ENCODE measurements at places on chromosomes 11 and 22.

GRCh38 chr22:44736581-44737405 is 15.6 kb upstream of the ARHGAP8 start:
- DNase-seq = no peak

DNA sequence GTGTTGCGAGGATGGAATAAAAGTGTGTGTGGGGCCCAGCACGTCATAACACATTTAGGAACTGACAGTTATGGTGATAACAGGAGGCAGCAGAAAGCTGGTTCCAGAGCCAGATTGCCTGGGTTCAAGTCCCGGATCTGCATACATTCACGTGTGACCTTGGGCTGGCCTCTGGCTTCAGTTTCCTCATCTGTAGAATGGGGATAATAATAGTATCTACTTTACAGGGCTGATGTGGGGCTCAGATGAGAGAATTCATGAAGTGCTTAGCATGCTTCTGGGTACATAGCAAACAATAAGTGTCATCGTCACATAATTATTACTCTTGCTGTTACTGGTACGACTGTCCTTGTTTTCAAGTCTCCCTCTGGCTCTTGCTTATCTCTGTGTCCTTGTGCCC is 97.3 kb downstream of the KIAA1671 start:
- DNase-seq = no peak

GRCh38 chr11:102760344-102761035 is 19.9 kb downstream of the MMP10 start:
- DNase-seq = no peak

DNA sequence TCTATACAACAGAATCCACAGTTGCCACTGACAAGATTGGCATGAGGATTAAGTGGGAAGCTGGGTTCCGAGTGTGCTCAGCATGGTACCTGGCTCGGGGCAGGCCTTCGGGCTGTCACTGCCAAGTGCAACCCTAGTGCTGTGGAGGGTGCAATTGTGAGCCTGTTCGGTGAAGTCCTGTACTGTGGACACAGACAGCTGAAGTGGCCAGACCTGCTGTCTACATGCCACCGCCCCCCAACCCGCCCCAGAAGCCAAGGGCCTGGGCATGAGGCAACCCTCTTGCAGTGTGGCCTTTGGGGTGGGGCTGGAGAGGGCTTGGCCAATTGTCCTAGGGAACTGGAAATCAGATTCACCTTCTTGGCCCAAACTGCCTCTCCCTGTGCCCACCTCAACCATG is 15.6 kb upstream of the SHISAL1 start:
- no peak for DNase-seq

DNA sequence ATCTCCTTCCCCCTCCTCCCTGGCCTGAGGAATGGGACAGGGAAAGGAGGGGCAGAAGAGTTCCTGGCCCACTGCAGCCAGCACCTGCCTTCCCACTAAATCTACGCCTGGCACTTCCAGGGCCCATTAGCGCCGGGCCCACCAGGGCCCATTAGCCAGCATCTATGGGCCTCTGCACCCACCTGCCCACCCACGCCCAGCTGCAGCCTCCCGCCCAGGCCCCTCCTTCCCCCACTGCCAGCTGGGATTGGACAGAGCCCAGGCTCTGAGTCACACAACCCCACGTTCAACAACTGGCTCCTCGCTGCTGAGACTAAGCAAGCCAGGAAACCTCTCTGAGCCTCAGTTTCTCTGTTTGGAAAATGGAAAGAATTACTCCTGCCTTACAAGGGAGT is 48.7 kb downstream of the CYTH4 start:
- no peak for DNase-seq

DNA sequence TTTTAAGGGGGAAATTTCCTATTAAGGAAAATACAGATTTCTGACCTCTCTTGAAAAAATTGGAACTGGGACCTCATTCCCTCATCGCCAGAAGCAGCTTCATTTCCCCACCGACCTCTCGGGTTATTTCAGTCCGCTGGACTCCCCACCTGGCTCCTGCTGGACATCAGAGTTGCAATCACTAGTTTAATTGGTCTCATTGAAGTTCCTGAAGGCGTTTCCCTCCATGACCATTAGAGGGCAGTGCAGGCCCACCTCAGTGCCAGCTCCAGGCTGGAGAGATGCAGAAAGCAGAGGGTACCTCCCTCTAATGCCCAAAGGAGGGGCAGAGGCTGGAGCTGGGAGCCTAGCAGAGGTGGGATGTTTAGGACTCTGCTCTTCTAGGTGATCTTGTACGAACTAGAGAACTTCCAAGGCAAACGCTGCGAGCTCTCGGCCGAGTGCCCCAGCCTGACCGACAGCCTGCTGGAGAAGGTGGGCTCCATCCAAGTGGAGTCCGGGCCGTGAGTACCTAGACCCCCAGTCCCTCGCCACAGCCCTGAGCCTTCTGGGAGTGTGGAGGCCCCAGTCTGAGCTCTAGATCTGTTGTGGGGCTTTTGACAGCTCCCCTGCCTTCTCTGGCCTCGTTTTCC is 2.7 kb downstream of the CRYBB3 start:
- no peak for DNase-seq

DNA sequence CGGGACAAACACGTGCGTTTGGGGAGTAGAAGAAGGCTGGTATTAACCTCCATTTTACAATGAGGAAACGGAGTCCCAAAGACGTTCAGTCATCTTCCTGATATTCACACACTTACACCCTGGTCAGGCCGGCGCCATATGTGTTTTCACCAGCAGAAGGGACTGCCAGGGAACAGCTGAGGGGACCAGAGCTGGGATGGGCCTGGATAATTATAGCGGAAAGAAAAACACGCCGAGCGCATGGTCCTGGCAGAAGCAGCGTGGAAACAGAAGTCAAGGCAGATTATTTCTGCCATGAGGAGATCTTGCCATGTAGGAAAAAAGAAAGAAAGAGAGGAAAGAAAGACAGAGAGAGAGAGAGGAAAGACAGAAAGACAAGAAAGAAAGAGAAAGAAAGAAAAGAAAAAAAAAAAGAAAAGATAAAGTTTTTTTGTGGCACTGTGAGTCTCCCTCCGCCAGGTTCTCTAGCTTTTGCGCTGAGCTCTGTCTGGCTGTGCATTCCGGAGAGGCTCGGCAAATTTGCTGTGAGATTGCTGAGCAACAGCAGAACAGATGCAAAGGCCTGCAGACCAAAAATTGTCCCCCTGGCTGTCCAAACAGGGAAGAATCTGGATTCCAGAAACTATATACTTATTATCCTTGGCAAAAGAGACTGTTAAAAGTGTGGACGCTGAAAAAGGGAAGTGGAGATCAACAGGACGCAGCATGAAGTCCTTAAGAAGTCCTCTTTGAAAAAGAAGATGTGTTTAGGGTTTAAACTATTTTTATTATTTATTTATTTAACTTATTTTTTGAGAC is 1.3 kb upstream of the UCP2 start:
- DNase-seq = no peak

GRCh38 chr11:45384711-45385241 is 98.6 kb upstream of the SYT13 start:
- no peak for DNase-seq

- no peak for DNase-seq
Observed at GRCh38 chr11:43639920-43640319, 40.6 kb upstream of the HSD17B12 start.

- no peak for DNase-seq
Observed at GRCh38 chr11:38019072-38019775, 1421.2 kb upstream of the RAG2 start.

- DNase-seq = no peak
Observed at GRCh38 chr22:44427611-44428470, 70.2 kb downstream of the RTL6 start.

DNA sequence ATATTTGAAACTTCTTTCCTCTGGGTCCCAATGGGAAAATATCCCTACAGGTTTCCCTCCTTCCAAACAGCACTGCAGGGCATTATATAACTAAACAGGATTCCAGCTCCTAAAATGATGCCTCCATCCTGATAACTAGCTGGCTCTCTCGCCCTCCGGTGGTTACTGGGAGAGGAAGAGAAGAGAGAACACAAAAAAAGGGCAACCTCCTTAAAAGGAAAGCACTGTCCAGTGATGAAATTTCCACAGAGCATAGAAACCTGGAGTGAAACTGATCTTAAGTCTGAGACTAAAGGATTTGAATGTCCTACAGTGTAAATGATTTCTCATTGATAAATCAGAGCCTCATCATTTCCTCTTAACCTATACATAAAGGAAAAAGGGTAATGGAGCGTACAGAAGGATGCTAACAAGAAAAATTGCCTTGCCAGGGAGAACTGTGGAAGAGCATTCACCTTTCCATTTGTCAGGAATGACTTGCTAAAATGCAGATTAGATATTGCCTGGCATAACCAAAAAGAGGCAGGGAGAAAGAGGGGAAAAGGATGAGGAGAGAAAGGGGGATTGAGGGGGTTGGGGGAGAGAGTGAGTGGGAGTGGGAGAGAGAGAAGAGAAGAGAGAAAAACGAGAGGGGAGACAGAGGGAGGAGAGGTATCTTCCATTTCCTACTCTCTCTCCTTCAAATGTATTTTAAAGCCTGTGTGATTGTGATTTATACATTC is 121.3 kb downstream of the APOL5 start:
- DNase-seq = no peak

GRCh38 chr22:24822471-24822870 is 16.5 kb downstream of the SGSM1 start:
- DNase-seq = no peak

- no peak for DNase-seq
Observed at GRCh38 chr22:42996646-42997365, 18.1 kb downstream of the PACSIN2 start.

DNA sequence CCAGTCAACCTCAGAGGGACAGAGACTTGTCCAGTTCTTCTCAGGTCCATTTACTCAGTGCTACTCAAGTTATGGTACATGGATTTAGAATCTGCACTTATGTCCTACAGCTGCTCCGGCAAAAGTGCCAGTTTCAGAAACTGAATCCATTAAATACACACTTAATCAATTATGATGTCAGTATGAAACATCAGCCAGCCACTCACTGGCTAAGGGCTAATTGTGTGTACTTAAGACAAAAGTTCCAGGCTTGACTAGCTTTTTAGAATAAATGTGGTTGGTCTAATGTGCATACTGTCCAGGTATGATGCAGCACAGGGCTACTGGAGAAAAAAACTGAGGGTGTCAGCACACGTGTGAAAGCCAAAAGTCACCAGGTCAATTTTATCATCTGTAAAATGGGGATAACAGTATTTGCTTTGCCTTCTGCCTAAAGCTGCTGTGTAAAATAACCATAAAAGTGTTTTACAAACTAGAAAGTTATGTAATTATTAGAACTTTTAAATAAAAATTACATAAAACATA is 55.4 kb upstream of the CYP2D6 start:
- no peak for DNase-seq

DNA sequence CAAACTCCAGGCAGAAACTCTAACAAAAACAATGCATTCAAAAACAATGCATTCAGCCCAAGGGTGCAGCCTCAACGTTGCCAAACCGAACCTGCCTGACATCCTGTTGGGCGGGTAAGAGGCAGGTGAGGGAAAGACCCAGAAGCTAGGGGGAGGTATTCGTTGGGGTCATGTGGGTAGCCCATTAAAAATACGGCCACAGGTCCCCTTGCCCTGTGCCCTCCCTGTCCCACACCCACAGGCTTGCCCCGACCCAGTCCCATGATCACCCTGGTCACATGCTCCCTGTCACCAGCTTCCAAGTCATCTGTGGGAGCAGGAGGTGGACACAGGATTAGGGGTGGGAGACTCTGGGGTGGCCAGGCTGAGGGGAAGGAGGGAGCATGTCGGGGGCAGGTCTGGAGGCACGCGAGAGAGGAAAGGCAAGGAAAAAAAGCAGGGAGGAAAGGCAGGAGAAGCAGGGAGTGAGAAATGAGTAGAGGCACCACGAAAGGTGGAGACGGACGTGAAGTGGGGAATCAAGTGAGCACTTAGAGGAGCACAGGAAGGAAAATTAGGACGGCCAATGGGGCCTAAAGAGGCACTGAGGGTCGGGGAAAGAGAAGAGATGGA is 683 bp downstream of the PLA2G6 start:
- DNase-seq = no peak

DNA sequence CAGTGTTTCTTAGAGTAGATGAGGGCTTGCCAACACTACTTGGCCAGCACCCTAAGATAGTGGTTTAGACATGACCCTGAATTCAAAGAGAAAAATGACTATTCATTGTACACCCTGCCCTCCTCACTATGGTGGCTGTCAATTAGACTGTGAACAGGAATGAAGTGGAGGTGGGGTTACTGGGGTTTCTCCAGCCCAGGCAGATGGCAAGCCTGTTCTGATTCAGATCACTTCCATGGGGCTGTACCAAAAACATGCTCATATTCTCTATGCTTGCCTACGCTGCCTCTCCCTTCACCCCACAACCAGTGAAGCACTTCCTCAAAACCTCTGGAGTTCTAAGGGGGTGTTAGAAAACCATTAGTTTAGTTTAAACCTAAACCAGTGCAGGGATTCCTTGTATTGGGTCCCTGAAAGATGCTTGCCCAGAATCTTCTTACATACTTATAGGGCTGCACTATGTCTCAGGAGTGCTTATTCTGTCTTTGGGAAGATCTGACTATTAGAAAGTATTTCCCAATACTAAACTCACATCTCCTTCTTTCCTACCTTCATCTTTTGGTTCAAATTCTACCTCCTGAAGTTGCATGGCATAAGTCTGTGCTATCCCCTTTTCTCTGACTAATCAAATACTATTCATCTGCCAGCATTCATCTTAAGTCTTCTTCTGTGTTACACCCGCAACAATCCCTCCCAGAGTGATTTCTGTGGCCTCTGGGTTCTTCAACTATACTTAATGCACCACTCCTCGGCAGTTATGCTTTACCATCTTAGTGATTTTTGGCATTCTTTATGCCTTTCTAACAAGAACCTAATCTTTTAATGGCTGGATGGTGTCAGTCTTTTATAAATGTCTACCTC is 71.8 kb downstream of the ATG16L2 start:
- no peak for DNase-seq

DNA sequence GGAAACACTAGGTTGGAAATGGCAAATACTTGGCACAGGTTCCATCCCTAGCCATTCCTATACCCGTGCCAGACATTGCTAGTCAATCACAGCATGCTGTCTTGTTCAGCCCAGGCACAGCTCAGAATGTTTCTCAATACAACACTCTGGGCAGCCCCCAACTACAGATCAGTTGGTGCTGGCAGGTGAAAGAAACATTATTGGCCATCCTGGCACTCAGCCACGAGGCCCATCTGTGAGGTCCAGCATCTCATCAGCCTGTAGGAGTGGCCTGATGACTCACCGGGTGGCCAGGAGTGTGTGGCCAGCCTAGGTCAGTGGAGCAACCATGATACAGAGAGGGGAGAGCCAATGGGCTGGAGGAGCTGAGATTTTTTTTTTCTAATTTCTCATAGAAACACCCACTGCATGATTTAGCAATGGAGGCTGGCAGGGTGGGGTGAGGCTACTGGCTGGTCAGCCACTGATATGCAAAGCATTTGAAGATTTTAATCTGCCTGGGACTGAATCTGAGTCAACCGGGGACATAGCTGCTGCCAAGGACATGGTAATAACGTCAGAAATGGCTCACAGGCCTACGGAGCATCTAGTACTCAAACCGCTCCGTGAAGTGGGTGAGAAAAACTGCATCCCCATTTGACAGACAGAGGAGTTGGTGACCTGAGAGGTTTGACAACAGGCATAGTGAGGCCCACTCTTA is 5.4 kb downstream of the MYO18B start:
- DNase-seq = no peak

- DNase-seq = no peak
Observed at GRCh38 chr22:30881361-30882183, 87.0 kb downstream of the MORC2 start.
